NT2/D1 (cell line): ENCODE measurements at places on chromosomes 11 and 22.

GRCh38 chr11:3807909-3808860 lies at the start of gene PGAP2:
TSS of gene PGAP2 (plus strand) at chr11:3808560. CDS start at chr11:3811260, 2,700 bp downstream.
- DNase-seq, result peak; percentile 72

- no peak for DNase-seq
These were observed 4.6 kb downstream of the B4GALNT4 start for GRCh38 chr11:373716-374551.

- DNase-seq, result no peak
These were observed 24.6 kb upstream of the CCDC90B start for GRCh38 chr11:83310718-83311117.

DNA sequence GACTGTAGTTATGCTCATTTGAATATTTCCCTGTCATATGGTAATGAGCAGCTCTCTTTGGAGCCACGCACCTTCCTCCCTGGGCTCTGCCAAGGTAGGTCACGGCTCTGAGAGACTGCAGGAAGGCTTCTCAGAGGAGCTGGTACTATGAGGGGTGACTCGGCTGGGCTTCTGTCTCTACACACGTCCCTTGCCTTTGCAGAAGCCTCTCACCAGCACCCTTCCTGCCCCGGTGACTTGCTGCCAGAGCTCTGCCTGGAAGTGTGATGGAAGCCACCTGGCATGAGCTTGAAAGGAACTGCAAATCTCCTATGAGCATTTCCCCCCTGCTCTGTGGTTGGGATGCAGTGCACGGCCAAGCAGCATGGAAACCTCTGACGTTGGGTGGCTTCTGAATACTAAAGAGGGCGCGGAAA lies 74.2 kb downstream of the KIRREL3 start:
- DNase-seq, result no peak

GRCh38 chr22:47419239-47419638 lies 656.8 kb downstream of the TBC1D22A start:
- no peak for DNase-seq

DNA sequence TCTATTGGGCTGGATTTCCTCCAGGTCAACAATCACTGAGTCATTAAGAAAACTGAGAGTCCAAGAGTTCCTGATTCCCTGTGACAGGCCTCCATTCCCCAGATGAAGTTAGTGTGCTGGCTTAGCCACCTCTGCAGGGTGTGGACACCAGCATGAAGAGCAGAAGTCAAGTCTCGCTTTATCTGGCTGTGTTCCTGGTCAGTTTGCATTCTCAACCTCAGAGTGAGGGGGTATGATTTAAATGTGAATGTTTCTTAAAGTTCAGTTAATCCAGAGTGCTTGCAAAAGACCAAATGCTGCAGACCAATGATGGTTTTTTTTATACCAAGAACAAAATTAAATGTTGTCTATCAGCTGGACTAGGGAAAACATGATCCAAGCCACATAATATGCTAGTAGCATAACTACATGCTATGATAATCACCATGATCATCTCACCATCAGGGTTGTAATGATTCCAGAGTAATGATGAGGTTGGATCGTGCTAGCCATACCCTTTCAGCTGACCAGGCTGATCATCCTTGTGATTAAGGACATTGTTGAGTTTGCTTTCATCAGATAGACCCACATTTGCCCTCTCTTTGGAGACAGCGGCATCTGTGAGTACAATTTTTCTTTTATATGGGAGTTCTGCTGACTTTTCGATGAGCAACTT lies 145.8 kb upstream of the ARHGAP20 start:
- no peak for DNase-seq
